Activated T-cell treated with anti-CD3 and anti-CD28 coated beads, Interleukin-2, amount 50 U/mL, for 72 hours (primary cell): ENCODE measurements at places on chromosomes 6 and 20.

DNA sequence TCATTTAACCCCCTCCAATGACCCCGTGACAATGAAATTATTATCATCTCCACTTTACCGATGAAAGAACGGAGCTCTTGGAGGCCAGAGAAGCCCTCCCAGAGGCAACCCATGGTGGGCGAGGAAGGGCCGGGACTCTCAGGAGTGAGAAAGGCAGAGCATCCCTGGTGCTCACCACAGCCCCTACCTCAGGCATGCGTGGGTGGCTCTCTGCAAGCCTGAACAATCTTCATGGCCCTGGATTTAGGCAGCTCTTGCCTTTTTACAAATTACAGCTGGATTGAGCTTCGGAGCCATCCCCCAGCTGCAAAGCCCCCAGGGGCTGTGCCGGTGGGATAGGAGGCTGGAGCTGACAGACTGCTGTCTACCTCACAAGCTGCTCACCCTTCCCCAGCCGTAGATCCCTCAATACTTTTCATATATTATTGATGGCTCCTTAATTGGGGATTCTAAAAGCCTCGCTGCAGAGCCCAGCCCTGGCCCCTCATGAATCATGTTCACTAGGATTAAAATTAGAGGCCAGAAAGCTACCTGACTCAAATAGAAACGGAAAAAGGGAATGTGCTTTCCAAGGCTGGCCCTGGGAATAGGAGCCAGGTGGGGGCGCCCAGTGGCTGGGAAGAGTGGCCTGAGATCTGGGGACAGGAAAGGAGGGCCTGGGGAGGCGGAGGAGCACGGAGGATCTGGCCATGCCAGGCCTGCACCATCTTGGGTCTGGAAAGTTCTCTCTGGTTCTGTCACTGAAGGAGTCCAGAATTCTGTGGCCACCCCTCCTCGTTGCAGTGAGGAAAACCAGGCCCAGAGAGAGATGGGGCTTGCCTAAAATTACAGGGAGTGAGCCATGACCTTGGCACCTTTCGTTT is 29.1 kb downstream of the CPNE5 start:
- no peak for DNase-seq

DNA sequence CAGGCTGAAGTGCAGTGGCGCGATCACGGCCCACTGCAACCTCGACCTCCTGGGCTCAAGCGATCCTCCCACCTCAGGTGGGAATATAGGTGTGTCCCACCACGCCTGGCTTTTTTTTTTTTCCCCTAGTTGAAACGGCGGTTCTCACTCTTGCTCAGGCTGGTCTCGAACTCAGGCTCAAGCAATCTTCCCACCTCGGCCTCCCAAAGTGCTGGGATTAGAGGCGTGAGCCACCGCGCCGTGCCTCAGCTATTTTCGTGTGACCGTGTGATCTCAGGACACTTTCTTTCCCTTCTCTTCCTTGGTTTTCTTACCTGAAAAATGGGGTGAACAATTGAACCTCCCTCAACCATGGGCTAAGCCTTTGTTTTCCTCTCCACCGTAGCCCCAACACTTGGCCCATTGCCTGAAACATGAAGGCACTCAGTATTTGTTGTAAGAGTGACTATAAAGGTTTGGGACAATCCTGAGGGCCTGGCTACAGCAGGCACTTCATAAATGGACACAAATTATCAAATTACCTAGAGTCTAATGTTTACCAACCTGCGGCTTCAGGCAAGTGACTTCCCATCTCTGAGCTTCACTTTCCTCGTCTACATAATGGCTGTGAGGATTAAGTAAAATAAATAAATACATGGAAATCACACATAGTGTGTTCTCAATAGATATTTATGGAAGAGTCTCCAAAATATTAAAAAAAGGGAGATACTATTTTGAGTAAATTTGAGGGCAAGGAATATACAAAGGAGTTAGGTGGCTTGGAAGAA is 31.4 kb upstream of the ID1 start:
- no peak for DNase-seq

GRCh38 chr20:40254023-40254772 is 434.8 kb downstream of the MAFB start:
- DNase-seq, result no peak

DNA sequence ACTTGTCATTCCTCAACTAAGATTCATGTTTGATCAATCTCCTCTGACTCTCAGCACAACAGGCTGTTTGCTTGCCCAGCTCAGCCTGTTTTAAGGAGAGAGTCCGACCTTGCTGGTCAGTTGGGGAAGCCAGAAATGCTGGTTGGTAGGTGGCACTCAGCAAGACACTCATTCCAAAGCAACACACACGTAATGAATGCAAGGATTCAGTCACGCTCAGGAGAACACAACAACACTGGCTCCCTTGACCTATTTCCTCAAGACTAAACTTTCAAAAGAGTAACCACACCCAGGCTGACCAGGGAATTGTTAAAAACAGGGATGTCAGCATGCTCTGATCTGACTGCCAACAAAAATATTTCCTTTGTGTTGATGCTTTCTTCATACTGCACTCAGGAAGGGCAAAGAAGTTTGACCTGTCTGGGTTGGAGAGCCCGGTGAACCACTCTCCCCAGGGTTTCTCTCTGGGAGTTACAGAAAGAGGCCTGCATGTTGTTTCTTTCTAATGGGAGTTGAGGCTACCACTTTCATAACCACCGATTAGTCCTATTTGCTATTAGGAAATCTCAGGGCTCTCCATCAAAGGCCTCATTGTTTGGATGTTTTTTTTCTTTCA is 25.6 kb upstream of the PREP start:
- DNase-seq, result no peak

DNA sequence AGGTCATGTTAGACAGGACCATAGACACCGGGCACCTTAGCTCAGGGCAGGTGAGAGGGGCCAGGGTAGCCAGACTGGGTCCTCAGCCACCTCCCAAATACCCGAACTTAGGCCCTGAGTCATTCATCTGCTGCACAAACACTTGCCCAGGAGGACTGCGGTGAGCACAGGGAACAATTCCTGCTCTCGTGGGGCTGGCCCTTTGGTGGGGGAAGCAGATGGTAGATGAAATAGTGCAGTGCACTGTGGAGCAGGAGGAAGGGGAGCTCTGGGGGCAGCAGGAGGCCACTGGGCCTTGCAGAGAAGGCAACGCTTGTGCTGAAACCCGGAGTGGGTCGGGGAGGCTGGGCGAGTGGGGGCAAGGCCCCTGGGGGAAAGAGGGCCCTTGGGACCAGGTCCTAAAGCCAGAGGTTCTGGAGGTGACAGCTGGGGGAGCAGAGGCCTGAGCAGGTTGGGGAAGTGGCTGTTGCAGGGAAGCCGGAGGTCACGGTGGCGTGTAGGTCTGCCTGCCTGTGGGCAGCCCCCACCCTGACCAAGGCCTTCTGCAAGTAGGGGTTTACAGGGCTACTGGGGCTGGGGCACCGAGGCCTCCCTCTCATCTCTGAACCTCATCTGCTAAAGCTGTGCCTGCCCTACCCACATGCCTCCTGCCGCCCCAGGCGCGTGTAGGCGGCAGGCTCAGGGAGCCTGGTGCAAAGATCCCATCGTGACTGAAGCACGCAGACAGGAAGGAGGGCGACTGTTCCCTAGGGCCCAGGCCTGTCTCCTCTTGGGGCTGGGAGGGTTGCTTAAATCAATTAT is 4.7 kb upstream of the NPBWR2 start:
- no peak for DNase-seq
